ENCODE measurements at places on chromosomes 4 and X.

- DNase-seq = no peak
Measured at GRCh38 chr4:160869899-160870298, 1293.9 kb downstream of the FSTL5 start.

- no peak for DNase-seq
Measured at GRCh38 chrX:24482823-24483415, 17.8 kb downstream of the PDK3 start.

- no peak for DNase-seq
Measured at GRCh38 chrX:19805046-19805690, 82.2 kb downstream of the SH3KBP1 start.

GRCh38 chr4:173426064-173426463 lies 27.1 kb upstream of the SCRG1 start:
- no peak for DNase-seq

DNA sequence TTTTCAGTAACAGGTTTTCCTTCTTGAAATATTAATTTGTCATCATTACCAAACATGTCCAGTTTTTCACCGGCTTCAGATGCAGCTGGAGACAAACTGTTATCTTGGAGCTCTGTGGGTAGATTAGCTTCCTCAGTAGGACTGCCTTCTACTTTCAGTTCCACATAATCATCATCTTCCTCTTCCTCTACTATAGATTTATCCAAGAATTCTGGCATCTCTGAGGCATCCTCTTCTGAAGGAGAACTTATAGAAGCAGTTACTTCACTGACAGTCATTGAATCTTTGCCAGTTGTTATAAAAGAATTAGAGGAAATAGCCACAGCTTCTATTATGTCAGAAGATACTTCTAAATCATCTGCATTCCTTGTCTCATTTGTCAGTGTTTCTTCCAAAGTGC lies 162.9 kb downstream of the LRBA start:
- DNase-seq = no peak

DNA sequence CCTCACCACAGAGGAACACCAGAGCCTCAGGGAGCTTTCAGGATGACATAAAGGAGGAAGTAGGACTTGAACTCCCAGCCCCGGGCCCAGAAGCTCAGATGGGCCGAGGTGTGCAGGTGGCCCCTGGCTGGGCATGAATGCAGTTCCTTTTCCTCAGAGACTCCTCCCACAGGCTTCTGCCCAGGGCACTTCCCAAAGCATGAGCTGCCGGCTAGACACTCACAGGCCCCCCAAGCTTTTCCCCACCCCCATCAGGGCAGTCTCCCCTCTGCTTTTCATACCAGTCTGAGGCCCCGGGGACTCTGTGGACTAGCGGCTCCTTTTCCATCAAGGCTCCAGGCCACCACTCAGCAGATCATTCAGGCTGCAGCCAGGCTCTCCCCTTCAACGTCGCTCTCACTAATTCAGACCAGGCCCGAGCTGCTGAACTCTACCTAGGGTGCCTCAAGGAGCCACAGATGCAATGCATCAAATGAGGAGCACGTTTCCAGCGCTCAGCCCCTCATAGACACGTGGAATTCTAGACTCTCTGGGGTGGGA lies 36.9 kb downstream of the HMX1 start:
- no peak for DNase-seq

GRCh38 chr4:7189475-7190277 lies 2.7 kb upstream of the SORCS2 start:
- no peak for DNase-seq

GRCh38 chr4:42152507-42153504 lies at the start of gene BEND4:
BEND4 (minus strand) TSS chr4:42152655; CDS start chr4:42152143, 512 bp downstream.
- DNase-seq = no peak

DNA sequence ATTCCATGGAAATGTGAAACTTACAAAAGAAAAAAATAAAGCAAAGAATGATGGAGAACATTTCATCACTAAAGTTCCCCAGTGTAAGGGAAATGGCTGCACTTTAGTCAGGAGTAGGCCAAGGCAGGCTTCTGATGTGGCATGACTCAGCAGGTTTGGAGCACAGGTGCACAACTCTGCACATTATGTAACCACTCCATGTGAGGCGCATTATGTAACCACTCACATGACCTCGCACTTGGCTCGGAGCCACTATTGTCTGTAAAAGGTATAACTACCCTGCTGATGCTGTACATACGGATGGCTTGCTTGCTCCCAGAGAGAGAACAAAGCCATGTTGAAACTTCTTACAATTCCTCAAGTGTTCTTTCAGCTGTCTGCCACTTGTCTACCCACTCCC lies 727.6 kb downstream of the TRAM1L1 start:
- no peak for DNase-seq

DNA sequence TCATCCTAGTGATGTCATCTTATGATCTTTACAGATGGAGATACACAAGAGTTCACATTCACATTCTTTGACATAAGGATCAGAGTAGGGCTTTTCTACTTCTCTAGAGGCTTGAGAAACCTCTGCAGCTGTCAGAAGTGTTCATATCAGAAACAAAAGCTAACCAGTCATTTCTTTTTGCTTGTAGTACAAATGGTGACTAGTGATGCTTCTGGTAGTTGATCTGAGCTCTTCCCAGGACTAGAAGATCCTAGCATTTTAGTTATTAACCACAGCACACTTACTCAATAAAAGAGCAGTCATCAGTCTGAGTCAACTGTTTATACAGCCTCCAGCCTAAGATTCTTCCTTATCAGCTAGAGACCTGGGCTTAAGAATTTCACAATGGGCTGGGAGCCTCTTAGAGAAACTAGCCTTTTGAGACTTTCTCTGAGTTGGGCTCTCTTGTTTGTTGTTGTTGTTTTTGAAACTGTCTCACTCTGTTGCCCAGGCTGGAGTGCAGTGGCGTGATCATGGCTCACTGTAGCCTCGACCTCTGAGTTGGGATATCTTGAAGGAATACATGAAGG lies 84.1 kb downstream of the TMEM164 start:
- no peak for DNase-seq

GRCh38 chr4:6532658-6533057 lies 42.3 kb upstream of the MAN2B2 start:
- no peak for DNase-seq

DNA sequence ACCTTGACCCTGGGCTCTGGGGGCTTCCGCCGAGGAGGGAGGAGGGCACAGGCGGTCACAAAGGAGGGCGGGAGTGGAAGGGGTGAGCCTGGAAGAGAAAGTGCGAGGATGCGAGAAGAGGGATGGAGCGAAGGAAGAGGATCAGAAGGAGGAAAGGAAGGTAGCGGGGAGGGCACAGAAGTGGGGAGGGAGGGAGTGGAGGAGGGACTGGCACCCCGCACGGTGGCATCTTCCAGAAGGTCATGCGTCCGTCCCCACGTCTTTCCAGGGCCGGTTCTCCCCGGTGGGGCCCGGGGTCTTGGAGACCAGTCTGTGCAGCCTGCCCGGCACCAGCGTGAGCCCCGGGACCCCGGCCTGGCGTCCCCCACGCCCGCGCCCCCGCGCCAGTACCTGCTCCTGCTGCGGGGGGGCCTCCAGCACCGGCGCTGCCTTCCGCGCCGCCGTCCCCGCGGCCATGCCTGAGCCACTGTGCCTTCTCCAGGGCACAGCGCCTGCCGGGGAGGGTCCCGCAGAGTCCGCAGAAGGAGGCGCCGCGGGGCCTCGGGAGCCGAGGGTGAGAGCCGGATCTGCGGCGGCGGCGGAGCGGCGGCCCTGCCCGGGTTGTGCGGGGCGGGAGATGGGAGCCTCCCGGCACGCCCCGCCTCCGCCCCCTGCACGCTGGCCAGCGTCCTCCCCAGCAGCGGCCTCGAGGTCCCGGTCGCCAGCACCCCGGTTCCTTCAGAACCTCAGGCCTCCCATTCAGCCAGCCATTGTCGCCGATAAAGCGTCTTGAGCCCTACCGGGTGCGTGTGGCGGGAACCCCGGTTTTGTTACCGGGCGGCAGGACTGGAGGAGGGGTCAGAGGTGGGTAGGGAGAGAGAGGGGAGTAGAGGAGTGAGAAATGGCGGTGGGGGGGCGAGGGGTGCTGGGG lies at the start of gene RNF175:
Gene RNF175, minus strand, starts transcription at position 618 of the 910 bp plus-strand sequence. Its CDS starts 162 bp downstream, at position 456.
- no peak for DNase-seq

DNA sequence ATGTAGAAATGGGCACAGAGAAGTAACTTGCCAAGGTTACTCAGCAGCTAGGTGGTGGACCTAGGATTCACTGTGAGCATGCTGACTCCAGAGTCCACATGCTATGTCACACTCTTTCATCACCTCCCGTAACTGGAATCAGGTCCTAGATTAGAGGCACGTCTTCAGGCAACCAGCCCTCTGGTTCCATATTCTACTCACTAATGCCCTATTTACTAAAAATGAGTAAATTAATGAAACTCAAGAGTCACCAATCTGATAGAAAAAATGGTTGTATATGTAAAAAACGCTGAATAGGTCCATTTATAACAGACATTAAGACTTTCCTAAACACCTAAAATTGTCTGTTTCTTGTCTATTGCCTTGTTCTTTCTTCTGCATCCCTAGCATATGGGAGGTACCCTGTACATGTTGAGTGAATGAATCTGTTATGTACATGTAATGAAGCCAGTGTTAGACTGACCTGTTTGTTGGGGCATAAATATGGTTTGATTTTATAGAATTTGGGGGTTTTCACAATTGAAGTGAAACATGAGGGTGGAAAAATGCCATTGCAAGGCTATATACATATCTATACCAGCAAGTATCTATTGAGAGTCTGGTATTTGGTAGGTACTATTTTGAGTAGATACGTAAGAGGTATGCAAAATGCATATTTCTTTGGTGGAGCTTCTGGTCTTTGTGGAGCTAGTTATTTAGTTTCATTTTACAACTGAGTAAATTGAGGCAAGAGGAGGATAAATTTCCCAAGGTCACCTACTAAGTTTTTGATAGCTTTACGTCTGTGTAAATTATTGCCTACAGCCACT lies 7.5 kb upstream of the RUFY3 start:
- DNase-seq = no peak

DNA sequence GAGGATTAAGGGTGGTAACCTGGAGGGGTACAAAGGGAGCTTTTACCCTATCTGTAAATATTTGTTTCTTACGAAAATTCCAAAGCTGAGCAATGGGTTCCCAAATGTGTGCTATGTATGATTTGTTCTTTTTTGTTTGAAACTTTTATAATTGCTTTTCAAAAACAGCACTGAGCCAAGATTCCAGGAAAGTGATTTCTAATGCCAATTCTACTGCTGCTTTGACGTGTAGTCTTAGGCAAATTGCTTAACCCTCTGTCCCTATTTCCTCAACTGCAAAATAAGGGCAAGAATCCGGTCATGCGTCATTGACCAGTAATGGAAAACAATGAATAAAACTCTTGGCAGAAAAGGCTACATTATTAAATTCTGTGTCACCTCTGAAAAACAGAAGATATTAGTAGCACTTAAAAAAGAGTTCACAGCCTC lies 454.7 kb downstream of the IL15 start:
- DNase-seq = no peak

DNA sequence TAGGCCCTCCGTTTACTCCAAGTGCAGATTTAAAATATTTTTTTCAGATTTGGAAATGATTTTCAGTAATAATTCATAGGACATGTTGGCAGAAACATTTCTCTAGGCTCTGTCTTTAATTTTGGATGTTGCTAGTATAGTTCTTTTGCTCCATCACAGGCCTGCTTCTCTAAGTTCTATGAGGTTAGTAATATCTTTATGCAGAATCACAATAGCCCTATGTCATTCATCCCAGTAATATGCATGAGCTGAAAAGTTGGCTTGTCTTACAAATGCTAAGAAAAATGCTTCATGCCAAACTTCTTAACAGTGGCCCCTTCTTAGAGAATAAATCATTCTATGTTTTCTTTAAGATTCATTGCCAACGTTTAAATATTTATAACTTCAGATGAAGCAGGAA lies 148.3 kb upstream of the TLL1 start:
- DNase-seq = no peak
